ENCODE measurements at places on chromosomes 3 and 15. TPM values are rescaled to one million over a fixed set of nuclear protein-coding genes. Genes with fewer than 3 reads are reported as not detected.
A peak's percentile ranks its signal among the peaks of the same experiment; 100 is the strongest.

Gene UROC1
- not detected for polyA plus RNA-seq

Gene TGM5
- polyA plus RNA-seq: not detected

Gene GPR160
- polyA plus RNA-seq: 2.0 TPM

GRCh38 chr15:60585743-60586708 is 107.1 kb upstream of the ICE2 start:
- DNase-seq: peak; percentile 75

GRCh38 chr15:34794590-34795206 is 651 bp downstream of the ACTC1 start:
- no peak for DNase-seq

DNA sequence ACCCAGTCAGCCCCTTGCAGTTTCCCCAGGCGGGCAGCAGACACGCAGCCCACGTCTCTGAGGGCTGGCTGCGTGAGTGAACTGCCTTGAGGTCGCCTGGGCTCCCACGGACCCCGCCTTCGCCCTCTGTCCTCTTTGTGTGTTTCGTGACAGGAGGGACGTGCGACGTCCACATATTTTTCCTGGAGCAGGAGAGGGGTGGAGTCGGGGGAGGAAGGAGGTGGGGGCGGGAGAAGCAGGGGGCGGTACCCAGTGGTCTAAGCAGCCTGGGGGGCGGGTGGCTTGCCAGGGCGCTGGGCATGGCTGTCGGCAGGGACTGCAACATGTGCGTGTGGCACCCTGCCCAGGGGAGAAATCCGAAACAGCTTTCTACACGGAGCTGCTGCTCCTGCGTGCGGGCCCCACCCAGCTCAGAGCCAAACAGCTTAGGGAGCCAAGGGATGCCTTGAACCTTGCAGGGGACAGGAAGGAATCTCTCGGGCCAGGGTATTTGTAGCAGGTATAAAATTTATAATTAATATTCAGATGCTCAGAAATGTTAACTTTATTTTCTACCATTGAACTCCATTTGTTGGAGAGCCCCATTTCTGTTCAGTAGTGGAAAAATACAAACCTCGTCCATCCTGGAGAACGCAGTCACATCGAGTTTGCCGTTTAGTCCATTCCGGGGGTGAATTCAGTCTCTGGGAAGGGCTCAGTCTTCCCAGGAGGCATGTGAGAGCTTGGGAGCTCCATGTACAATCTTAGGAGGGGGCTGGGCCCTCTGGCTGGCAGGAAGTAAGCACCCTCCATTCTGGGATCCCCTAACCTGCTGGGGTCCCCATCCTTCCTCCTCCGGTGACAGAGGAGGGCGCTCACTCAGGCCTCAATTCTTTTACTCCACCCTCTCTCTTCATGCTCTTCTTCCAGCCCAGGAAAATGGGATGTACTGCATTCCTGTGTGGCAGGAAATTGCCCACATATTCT is 79.1 kb upstream of the MEF2A start:
- DNase-seq: peak; percentile 79

DNA sequence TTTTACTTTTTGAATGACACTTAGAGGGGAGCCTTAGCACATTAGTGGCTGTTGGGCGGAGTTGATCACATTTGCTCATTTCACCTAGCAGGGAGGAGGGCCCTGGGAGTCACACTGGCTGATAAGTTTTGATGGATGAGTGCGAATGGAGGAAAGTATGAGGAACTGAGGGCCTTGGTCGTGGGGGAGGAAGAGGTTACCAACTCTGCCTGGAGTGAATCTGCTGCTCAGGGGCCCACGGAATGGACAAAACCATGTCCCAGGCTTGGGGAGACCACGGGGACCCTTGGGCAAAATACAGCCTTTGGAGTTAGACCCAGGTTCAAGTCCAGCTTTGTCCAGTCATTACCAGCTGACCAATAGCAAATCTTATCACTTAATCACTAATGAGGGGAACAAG is 5.1 kb upstream of the FLNB start:
- DNase-seq: no peak

DNA sequence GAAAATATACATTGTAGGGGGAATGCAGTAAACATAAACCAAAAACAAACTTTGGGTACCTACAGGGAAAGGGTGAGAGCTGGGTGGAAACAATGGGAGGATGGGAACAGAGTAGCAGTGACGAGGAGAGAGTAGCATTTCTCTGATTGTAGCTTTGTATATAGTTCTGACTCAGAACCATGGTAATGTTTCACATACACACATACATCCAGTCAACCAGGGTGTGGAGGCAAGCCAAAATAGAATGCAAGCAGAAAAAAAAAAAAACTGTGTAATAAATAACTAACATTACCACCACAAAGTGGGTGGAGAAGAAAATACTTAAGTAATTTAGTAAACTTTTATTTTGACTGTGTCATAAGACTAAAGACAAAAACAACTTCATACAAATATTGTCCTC is 27.2 kb downstream of the BCL2A1 start:
- peak; percentile 73 for DNase-seq
